Right lobe of liver (tissue), 6 donors: ENCODE measurements at places on chromosomes 4 and X. TPM values are rescaled to one million over a fixed set of nuclear protein-coding genes. Genes with fewer than 3 reads are reported as not detected.

DNA sequence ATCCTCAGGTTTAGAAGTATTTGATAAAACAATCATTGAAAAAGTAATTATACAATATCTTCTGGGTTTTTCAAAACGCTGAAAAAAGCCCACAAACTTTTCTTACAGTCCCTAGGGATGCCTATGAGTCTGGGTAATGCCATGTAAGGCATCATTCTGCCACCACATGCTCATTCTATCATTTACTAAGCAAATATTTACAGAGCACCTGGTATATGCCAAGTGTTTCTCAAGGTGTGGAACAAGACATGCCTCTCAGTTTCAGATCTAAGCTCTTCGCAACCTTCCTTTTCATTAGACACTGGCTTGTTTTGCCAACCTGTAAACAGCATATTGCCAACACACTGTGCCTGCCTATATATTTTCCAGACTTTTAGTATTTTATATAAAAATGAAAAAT is 17.7 kb downstream of the MID1 start:
- no peak for DNase-seq

AMTN gene
- total RNA-seq, result not detected

GRCh38 chr4:78829296-78829695 is 53.1 kb downstream of the BMP2K start:
- no peak for DNase-seq

DNA sequence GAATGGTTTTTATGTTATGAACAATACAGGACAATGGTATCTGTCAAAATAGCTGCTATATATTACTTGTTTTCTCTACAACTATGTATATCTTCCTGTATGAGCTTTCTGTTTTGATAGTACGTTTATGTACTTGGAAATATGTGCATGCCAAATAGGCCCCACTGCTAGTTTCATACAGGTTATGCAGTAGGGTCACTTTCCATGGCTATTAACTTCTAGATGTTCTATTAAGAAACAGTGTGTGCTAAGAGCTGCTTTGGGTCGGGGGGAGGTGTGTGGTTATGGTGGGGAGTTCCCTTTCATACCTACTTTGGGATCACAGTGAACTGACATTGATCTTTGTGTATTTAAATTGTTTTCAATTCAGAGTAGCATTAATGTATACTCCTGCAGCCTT is 30.9 kb downstream of the RBPJ start:
- no peak for DNase-seq

DNA sequence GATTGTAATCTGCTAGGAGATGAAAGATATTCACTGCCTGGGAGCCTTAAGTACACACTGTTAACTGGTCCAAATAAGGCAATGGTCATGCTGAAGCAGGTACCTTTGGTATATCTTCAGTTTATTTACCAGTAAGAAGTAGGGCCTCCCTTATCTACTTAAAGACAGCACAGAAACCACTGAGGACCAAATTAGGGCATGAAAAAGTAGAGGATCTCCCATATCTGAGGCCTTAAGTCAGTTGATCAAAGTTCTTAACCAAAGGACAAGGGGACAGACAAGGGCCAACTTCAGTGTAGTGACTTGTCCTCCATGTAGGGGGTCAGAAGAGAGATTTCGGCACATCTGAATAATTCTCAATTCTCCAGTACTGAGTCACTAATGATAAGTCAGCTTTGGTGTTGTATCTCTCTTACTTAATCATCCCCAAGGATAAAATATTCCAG is 59.1 kb downstream of the AMELX start:
- no peak for DNase-seq

H2BW2 gene
- total RNA-seq, result not detected

DNA sequence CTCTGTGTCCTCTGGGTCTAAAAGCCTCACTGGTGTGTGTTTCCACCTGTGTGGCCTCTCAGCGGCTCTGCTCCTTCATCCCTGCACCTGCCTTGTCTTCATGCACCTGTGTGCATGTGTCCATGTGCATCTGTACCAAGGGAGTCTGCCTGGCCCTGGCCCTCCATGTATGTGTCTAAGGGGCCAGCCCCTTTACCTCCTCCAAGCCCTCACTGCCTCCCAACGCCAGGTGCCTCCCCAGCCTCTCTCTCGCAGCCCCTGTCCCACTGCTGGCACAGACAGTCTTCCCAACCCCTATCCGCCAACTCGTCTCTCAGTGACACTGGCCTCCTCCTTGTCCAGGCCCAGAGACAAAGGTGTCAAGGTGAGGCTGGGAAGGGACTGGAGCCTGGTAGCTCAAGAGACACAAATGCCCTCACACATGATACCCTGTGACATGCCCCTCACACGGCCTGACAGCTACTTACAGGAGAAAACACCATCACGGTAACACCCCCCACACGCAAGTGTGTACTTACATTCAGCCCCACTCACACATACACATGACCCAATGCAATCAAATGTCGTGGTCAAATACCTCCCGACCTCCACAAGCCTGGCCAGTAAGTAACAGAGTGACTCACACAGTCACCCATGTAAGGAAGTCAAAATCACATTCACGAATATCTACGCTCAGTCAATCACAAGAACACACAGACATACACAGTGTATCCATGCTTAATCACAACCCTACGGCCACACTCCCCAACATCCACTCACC is 11.4 kb downstream of the L1CAM start:
- no peak for DNase-seq

DNA sequence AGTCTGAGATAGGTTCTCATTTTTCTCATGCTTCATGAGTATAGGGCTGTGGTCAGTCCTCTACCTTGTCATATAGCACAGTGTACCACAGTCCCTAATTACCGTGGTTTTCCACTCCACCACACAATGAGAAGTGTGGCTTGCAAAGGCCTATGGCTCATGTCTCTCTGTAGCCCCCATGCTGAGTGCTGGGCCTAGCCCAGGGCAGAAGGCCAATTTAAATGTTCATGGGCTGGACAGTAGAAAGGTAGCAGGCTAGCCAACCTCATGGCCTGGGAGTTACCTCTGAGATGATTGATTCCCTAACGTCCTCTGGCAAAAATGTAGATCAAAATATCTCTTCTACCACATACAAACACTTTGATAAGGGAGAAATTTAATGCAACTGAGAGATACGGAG is 222.5 kb downstream of the AFF2 start:
- DNase-seq, result no peak

DNA sequence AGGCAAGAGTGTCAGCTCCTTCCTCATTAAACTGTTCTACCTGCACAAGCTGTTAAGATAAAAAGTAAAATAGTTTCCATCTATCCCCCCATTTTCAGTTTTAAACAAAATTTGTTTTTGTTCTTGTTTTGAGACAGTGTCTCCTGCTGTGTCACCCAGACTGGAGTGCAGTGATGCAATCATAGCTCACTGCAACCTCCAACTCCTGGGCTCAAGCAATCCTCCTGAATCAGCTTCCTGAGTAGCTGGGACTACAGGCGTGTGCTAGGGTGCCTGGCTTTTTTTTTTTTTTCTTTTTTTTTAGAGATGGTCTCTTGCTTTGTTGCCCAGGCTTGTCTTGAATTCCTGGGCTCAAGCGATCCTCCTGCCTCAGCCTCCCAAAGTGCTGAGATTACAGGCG is 105.4 kb downstream of the HS6ST2 start:
- no peak for DNase-seq

DNA sequence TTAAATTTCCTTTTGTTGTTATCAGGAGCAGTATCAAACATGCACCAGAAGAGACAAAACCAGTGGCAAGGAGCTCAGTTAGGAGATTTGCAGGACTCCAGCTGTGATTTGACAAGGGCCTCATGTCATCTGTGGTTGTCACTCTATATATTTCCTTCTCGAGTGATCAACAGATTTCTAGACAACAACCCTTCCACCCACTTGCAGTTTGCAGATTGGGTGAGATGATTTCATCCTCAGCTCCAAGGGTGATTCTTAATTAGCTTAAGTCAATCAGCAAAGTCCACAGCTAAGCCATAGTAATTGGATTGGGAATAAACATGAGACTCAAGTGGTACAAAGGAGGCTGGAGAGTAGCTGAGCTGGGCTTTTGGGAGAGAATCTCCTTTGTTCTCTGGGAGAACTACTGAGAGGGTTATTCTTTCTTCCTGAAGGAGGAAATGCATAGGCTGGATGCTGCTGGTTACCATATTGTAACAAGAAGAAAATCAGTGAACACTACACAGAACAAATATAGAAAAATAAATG is 192.8 kb downstream of the PPARGC1A start:
- no peak for DNase-seq

DNA sequence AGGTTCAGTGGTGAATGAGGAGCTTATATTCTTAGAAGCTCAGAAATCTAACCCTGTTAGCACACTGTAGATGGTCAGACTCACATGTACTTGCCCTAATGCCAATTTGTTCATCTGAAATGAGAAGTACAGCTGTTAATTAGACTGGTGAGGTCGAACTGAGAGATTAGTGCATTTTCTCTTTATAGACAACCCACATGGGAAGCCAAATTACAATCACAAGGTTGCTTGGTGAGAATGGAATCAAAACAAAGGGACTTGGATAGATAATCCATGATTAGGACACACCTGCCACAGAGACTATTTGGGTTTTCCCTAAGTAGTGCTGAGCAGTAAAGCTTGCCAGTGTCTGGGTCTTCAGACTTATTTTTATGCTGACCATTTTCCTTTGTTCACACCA is 88.3 kb downstream of the POLA1 start:
- no peak for DNase-seq

RNF150 gene
- total RNA-seq, result 1.4 TPM

- DNase-seq, result no peak
Measured at GRCh38 chrX:102067966-102068723, 57.3 kb upstream of the TCEAL2 start.

DNA sequence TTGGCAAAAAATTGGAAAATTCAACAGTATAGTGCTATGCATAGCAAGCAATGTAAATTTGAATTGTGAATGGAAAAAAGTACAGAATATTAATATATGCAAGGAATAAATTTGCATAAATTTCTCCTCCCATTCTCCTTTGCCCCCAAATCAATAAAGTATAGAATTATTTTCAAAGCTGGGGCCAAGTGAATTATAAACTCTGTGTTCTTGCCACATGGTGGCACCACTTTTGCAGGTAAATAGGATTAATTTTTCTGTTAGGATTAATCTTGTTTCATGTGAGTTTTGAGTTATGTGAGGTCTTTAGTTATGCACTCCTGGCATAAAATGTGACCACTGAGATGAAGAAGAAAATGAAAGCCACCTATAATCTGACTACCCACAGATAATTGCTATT is 19.9 kb downstream of the COPS4 start:
- DNase-seq, result no peak

DGKK gene
- not detected for total RNA-seq

DNA sequence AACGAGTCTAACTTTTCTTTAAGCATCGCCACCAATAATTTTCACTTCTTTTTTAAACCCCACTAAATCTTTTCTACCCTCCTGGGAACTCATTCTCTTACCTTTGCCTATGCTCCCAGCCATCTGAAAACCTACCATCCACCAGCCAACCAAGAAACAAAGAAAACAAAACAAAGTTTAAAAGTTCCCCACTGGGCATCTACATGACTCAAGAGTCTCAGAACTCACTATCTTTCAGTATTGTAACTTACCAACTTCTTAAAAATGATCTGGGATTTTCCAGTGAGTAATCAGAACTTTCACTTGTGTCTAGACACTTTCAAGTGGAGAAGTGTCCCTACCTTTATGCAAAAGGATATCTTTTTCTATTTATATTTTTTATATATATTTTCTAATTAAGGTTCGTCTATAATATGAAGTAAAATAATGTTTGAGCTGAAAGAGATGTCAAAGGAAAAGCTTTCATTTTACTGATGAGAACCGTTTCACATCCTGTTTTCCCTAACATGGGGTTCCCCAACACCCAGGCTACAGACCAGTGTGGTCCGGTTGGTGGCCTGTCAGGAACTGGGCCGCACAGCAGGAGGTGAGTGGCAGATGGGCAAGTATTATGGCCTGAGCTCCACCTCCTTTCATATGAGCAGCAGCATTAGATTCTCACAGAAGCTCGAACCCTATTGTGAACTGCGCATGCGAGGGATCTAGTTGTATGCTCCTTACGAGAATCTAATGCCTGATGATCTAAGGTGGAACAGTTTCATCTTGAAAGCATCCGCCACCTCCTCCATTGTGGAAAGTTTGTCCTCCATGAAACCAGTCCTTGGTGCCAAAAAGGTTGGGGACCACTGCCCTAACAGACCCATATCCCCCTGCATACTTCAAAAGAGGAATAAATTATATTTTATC is 9.8 kb upstream of the TIGD2 start:
- DNase-seq, result no peak

- no peak for DNase-seq
Measured at GRCh38 chr4:13547485-13548041, 3.3 kb upstream of the NKX3-2 start.

DNA sequence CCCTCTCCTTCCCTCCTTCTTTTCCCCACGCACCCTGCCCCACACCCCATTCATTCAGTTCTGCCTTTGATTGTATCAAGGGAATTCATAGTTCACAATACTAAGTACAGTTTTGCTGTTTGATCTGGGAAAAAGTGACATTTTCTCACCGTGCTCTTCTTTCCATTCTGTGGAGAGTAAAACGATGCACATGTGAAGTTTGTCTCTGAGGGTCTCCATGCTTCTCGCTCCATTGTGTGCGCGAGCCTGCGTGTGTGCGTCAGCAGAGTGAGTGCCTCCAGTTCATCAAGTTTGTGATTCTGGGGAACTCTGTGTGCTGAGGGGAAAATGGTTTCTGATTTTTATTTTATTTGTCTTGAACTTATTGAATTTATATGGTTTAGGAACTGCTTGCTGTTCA is 1.9 kb downstream of the STK26 start:
- no peak for DNase-seq

- no peak for DNase-seq
Measured at GRCh38 chrX:38206036-38206435, 14.6 kb downstream of the SRPX start.

TMSB15C gene
- not detected for total RNA-seq

GPR143 gene
- not detected for total RNA-seq

- DNase-seq, result no peak
Measured at GRCh38 chr4:116469582-116469981, 615.8 kb downstream of the TRAM1L1 start.

DNA sequence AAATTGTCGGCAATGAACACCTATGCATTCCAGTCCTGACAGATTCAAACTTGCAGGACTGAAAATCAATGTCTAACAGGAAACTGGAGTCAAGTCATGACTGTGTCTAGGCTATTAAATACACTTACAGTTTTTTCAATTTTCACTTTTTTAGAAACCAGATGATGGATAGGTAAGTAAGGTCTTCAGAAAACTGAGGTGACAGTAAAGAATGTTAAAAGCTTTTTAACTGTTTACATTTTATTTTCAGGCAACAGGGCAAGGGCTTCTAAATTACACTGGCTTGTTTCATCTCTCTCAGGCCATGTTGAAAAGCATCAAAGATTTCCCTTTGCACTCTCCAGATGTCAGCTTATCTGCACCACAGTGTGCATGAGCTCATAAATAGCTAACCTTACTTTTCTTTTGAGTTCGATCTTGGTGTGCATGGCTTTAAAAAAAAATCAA is 65.2 kb downstream of the SEC24D start:
- no peak for DNase-seq
